ENCODE measurements at places on chromosomes 11 and 22. TPM values are rescaled to one million over a fixed set of nuclear protein-coding genes. Genes with fewer than 3 reads are reported as not detected.

DNA sequence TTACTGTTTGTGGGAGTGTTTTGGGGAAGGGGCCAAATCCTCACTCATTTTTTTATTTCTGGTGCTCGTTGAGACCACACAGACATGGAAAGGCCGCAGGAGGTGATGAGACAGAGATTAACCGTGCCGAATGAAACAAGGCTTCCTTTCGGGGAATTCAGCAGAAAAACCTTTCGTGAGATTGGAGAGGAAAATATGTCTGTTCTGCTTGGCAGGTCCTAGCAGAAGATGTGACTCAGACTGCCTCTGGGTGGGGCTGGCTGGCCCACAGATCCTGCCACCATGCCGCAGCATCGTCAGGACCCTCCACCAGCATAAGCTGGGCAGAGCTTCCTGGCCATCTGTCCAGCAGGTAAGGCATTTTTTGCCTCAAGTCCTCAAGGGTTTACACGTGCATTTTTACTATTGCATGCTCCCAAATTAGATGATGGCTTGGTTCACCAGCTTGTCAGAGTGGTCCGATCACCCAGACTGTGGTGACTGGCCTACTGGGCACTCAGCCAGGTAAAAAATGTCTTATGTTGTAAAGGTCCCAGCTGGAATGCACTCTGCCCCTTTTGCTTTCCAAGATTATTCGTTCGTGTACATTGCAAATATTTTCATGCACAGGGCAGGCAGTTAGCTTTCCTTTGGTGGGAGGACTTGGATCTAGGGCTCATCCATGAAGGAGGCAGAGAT lies 1.5 kb downstream of the DDB2 start:
- peaks cover 29% of the 10 kb centered on the region for H3K36me3 ChIP-seq
- peak overlapping the region; percentile 94 for H3K27ac ChIP-seq
- H3K4me1 ChIP-seq = peaks cover 61% of the 10 kb centered on the region
- peak; percentile 69 for DNase-seq

GRCh38 chr11:10688401-10688800 lies 5.2 kb downstream of the IRAG1 start:
- H3K27me3 ChIP-seq = no peaks in the 10 kb centered on the region
- no peaks in the 10 kb centered on the region for H3K36me3 ChIP-seq
- no peak for DNase-seq

GRCh38 chr11:4465407-4465806 lies 16.3 kb downstream of the OR52K2 start:
- no peak overlapping the region for H3K27ac ChIP-seq
- no peak overlapping the region for H3K4me3 ChIP-seq

DNA sequence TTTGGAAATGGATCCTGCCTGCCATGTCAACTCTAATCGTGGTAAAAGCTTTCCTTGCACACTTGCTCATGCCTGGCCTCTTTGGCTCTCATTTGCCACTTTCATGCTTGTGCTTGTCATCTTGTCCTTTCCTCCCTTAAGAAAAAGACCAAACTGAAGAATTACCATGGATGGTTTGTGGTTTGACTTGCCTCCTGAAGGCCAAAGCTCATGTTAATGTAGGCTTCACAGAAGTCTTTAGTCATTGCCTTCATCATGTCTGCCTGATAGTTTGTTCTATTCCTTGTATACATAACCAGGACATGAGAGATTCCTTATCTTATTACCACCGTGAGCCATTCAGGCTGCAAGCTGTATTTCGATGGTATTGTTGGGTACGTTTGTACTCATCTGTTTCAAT lies 17.3 kb downstream of the TEAD1 start:
- no peak for DNase-seq
- peaks cover 94% of the 10 kb centered on the region for H3K4me1 ChIP-seq
- no peak overlapping the region for H3K27ac ChIP-seq
- no peaks in the 10 kb centered on the region for H3K36me3 ChIP-seq
- no peaks in the 10 kb centered on the region for H3K27me3 ChIP-seq

DNA sequence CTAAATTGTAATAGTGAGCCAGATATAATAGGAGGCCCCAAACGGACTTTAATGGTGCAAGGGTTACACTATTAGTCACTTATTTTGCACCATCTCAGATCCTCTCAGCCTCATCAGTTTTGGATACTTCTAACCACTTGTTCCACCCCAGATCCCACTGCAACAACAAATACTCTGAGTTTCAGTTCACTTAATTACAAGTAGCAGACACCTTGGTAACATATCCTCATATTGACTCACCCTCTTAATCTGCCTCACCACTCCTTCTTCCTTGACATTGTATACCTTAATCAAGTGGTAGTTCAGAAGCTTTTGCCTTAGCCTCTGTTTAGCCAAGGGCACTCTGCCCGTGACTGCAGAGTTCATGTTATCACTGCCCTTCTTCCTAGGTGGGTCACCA lies 256.1 kb upstream of the UBASH3B start:
- DNase-seq = no peak
- no peak overlapping the region for H3K4me3 ChIP-seq
- H3K36me3 ChIP-seq = no peaks in the 10 kb centered on the region
- no peaks in the 10 kb centered on the region for H3K4me1 ChIP-seq
- no peak overlapping the region for H3K27ac ChIP-seq

DNA sequence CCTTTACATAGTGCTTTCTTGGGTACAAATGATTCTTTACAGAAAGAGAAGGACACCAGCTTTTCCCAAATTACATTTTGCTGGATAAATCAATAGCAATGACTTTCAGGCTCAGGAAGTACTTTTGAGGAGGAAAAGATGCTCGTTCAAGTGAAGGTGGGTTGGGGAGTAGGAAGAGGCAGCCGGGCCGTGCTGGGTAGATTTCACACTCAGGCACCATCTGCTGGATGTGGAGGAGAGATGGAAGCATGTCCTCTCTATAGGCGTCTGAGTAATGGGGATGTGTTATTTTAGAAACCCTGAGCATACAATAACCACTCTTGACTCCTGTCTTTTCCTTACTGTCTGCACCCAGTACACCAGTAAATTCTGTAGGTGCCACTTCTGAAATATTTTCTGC lies 152.3 kb upstream of the LARGE1 start:
- H3K27me3 ChIP-seq = no peaks in the 10 kb centered on the region
- H3K36me3 ChIP-seq = no peaks in the 10 kb centered on the region
- H3K4me1 ChIP-seq = no peaks in the 10 kb centered on the region
- DNase-seq = no peak

DNA sequence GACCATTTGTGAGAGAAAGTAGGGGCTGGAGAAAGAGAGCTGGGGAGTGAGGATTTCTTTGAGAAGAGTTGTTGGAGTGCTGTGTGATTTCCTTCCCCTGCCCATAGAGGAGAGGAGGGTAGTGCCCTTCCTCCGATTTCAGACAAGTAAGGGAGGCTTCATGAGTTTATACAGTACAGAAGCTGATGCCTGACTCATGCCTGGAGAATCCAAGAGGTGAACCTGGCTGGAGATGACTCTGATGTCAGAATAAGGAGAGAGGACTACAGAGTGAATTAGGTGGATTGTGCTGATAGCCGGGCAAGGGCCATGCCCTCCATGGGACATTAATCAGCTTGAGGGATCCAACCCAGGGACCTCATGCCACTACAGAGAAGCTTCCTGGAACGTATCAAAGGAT lies 91.6 kb downstream of the FAR1 start:
- H3K27me3 ChIP-seq = no peaks in the 10 kb centered on the region
- no peaks in the 10 kb centered on the region for H3K36me3 ChIP-seq
- no peak for DNase-seq
- H3K4me3 ChIP-seq = no peak overlapping the region
- H3K4me1 ChIP-seq = no peaks in the 10 kb centered on the region

- H3K4me1 ChIP-seq = peaks cover 23% of the 10 kb centered on the region
- DNase-seq = no peak
- no peak overlapping the region for H3K4me3 ChIP-seq
- no peaks in the 10 kb centered on the region for H3K36me3 ChIP-seq
Measured at GRCh38 chr11:44886790-44887140, 63.9 kb downstream of the TP53I11 start.

- no peak for DNase-seq
- no peaks in the 10 kb centered on the region for H3K4me1 ChIP-seq
- no peaks in the 10 kb centered on the region for H3K27me3 ChIP-seq
- no peaks in the 10 kb centered on the region for H3K36me3 ChIP-seq
- H3K4me3 ChIP-seq = no peak overlapping the region
- no peak overlapping the region for H3K27ac ChIP-seq
Measured at GRCh38 chr11:11669233-11669846, 47.5 kb upstream of the GALNT18 start.

- no peak overlapping the region for H3K27ac ChIP-seq
- no peaks in the 10 kb centered on the region for H3K4me1 ChIP-seq
- H3K36me3 ChIP-seq = no peaks in the 10 kb centered on the region
- no peak for DNase-seq
Measured at GRCh38 chr11:43708776-43709175, 28.2 kb downstream of the HSD17B12 start.

- H3K36me3 ChIP-seq = peaks cover 44% of the 10 kb centered on the region
- no peak overlapping the region for H3K4me3 ChIP-seq
- no peak for DNase-seq
- peak overlapping the region; percentile 90 for H3K27ac ChIP-seq
- peaks cover 10% of the 10 kb centered on the region for H3K27me3 ChIP-seq
Measured at GRCh38 chr11:823441-824291, 4.1 kb upstream of the CRACR2B start.

GRCh38 chr22:49623715-49624114 lies 204.0 kb downstream of the BRD1 start:
- H3K27ac ChIP-seq = no peak overlapping the region
- no peaks in the 10 kb centered on the region for H3K27me3 ChIP-seq
- no peaks in the 10 kb centered on the region for H3K4me1 ChIP-seq
- no peaks in the 10 kb centered on the region for H3K36me3 ChIP-seq
- no peak overlapping the region for H3K4me3 ChIP-seq

DNA sequence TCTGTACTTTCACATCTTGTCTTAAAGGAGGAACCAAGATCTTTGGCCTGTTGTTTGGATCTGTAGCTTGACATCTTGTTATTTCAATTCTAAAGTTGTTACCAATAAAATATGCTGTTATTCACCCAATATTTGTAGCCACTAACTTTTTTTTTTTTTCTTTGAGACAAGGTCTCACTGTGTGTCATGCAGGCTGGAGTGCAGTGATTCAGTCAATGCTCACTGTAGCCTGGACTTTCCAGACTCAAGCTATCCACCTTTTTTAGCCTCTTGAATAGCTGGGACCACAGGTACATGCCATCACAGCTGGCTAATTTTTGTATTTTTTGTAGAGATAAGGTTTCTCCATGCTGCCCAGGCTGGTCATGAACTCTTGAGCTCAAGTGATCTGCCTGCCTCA lies 769.4 kb downstream of the DLG2 start:
- H3K4me3 ChIP-seq = no peak overlapping the region
- no peaks in the 10 kb centered on the region for H3K4me1 ChIP-seq
- H3K36me3 ChIP-seq = no peaks in the 10 kb centered on the region
- DNase-seq = no peak
- H3K27ac ChIP-seq = no peak overlapping the region
- H3K27me3 ChIP-seq = no peaks in the 10 kb centered on the region

Gene TRAF6
- total RNA-seq = 14.3 TPM

Gene TSSK2
- not detected for total RNA-seq

Gene OR5P2
- 15.2 TPM for total RNA-seq

Data from stomach (tissue), 19 donors.